ENCODE measurements at places on chromosomes 5 and 9.

DNA sequence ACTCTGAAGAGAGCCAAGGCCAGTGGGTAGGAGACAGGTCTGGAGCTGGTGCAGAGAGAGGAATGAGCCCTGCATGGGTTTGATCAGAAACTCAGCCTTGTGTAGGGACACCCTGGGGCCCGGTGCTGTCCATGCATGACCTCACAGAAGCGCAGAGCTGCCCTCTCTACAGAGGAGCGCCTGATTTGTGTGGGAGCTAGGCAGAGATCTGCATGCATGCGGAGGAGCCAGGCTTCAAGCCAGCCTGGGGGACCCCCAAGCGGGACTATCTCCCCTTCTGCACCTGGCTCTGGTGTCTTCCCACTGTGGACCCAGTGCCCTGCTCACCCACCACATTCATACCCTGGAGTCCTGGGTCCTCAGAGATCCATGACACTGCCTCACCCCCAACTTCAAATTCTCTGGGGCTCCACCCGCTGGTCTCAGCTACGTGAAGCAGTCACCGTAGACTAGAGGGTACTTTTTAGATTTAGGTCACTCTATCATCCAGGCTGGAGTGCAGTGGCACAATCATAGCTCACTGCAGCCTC lies 2.6 kb upstream of the LCN2 start:
- DNase-seq = no peak

- no peak for DNase-seq
Measured at GRCh38 chr5:125654392-125654791, 768.8 kb upstream of the GRAMD2B start.

- DNase-seq = no peak
Measured at GRCh38 chr9:127558581-127559246, 53.4 kb upstream of the STXBP1 start.

DNA sequence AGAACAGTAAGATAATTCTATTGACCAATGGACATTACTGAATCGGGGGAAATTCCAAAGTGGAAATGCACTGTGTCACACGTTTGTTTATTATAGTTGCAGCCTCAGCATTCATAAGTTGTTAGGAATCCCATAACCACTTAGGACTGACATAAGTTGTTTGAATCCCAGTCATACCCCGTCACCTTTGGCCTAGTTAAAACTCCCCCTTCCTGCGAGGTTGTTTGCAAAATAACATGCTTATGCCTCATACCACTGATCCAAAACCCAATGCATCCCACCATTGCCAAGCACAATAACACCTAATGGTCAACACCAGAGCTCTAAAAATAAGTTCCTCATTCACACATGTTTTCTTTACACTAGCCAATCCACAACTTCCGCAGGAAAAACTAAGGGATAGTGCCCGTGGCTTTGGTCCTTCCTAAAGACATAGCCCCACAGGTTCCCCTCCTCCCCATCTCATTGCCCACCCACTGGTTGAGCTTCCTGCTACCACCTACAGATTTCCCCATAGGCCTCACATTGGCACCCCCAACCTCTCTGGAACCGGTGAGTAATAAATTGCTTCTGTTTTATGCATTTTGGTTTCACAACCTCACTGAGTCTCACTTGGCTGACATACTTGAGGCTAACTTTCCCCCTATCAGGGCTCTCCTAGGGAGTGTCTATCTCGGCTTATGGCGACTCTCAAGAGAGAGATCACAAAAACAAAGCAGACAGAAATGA lies 42.3 kb upstream of the MUSK start:
- DNase-seq = no peak

DNA sequence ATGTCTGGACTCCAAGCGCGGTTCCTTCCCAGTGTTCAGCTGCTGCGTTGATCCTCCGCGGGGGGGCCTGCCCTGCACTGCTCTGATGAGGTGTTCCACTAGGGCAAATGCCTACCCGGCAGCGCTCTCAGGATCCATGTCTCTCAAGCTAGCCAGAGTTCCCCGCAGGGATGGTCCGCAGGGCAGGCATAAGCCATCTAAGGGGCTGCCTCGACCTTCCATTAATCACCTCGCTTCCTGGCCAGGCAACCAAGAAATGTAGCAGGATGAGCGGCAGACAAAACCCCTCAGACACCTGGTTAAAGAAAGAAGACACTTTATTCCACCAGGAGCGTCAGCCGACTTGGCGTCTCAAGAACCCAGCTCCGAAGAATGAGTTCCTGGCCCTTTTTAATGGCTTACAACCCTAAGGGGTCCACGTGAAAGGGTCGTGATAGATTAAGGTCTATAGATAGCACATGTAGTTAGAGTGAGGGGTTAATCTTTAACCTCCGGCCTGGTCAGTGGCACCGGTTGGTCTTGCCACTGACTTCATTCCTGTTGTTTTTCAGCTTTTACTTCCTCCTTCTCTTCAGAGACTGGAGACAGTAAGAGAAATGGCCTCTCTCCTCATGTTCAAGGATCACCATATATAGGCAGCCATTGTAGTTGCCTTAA lies 47.2 kb upstream of the COX7C start:
- DNase-seq = no peak

DNA sequence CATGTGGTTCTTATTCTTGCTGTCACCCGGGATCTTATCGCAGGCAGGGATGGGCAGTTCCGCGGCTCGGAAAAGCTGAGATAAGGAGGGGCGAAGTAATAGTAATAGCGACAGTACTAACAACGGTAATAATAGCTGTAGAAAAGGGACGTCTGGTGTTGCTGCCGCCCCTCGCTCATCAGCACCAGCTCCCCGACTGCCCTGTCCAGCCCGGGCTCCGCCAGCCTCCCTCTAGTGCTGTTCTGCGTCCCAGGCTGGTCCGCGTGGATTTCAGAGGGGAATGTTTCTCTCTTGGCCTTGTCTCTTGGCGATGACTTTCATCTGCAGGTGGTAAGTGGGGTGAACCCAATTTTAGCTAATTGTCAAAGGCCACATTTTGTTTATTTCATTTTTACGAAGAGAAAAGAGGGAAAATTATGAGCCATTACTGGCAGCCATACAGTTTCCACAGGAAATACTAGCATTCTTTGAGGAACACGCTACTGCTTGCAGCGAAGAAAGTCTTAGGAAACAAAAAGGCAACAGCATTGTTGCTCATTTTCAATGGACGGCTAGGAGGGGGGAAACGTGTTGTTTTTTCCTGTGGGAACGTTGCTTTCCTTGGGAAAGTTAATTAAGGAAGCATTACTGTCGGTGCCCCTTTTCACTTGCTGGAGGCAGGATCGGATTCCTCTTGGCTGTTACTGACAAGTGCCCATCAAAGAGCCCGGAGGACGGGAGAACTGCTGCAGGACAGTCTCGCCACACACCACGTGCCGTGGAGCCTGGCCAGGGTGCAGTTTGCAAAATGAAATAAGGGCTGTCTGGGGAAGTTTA lies 762 bp downstream of the SNCAIP start:
- no peak for DNase-seq

DNA sequence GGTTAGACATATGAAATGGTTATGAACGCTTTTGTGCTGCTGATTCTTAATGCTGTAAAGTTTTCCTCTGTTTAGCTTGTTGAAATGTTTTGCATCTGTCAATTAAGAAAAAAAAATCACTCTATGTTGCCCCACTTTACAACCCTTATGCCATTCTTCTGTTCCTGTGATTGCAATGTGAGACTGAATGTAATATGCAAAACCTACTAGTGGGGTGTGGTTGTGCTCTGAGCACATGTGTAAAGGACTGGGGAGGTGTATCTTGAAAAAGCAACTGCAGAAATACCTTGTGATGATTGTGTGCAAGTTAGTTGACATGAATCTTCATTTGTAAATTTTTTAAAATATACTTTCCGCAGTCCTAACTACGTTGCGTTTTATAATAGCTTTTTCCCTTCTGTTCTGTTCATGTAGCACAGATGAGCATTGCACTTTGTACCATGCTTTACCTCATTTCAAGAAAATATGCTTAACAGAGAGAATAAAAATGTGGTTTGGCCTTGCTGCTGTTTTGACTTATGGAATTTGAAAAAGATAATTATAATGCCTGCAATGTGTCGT lies 357.0 kb upstream of the PIK3R1 start:
- no peak for DNase-seq

DNA sequence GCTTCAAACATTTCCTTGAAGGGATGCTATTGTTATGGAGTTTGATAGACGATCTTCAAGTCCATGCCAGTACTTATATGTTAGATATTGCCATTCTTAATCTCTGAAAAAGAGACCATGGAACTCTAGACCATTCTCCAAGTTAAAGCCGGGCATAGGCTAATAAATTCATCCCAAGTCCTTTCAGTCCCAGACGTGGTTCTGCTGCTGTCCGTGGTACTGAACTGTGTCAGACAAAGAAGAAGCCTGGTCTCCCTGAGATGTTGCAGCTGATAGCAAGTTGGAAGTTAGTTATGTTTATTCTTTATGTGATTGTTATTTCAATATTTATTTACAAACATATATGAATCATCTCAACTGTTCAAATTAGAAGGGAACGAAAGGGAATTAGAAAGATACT lies 158.7 kb downstream of the NMUR2 start:
- DNase-seq = no peak

GRCh38 chr5:78638973-78639669 lies 9.5 kb downstream of the LHFPL2 start:
- no peak for DNase-seq

GRCh38 chr5:21654556-21654955 lies 1198.6 kb downstream of the CDH12 start:
- no peak for DNase-seq

- DNase-seq = no peak
Measured at GRCh38 chr5:11322133-11322532, 561.1 kb upstream of the DAP start.

DNA sequence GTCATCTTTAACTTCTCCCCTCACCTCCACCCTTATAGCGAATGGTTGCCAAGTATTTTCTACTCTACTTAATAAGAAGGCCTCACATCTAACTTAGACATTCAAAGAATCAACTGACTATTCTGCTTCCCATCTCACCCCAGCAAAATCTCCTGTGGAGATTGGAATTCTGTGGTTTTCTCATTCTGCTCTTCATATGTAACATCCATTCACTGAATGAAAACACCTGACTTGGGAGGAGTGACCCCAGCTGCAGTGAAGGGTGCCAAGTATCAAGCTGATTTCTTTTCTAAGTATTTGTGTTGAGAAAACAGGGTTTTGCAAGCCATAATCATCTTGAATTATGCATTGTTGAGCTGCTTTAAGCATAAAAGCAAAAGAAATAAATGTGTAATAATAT lies 42.5 kb upstream of the TAF1L start:
- DNase-seq = no peak

- no peak for DNase-seq
Measured at GRCh38 chr5:17438027-17438426, 60.0 kb upstream of the TAF11L2 start.

GRCh38 chr5:39158127-39158593 lies 61.2 kb downstream of the FYB1 start:
- no peak for DNase-seq

- DNase-seq = no peak
Measured at GRCh38 chr9:74610523-74611061, 113.5 kb downstream of the RORB start.

- no peak for DNase-seq
Measured at GRCh38 chr5:174189654-174190541, 144.4 kb downstream of the NSG2 start.

DNA sequence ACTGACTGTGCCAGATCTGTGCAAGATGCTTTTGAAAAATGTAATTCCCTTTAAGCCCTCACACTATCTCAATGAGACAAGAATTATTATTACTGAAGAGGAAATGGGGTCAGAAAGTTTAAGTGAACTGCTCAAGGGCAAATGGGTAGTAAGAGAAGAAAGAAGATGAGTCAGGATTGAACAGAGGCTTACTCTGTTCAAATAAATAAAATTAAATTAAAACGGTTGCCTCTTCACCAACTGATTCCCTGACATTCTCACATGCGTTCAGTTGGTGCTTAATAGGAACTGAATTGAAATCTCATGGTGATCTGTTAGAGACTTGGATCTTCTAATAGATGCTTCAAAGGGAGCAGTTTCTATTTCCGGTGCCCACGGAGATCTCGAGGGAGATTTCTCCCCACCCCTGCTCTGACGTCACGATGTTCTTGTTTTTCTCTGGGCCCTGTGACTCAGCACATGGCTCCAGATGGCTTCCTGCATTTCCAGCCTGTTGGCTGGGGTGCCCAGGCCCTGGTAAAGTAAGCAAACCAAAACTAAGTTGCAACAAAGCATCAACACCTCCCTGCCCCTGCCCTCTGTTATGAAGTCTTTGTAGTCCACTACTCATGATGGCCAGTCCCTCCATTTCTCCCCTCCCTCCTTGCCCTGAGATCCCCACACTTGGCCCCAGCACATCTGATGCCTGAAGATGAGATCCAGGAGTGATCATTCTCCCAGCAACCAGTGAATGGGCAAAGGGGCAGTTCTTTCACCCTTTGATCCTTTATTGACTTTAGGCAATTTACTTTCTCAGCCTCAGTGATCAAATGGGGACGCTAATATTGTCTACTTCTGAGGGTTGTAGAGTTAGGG lies 106.1 kb upstream of the CPEB4 start:
- peak; percentile 84 for DNase-seq

DNA sequence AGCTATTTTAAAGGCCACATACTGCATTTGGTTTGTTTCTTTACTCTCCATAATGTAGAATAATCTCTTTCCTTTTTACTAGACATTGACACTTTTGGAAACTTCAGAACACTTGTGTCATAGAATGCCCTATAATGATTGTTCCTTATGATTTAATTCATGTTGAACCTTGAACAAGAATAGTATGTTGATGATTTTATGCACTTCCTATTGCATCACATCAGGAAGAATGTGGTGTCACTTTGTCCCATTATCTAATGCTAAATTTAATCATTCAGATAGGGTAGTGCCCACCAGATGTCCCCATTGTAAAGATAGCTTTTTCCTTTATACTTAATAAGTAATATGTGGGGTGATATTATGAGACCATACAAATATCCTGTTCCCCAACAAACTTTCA lies 19.4 kb upstream of the DEPDC1B start:
- DNase-seq = no peak

- DNase-seq = no peak
Measured at GRCh38 chr9:84589542-84589941, 80.0 kb upstream of the NTRK2 start.

DNA sequence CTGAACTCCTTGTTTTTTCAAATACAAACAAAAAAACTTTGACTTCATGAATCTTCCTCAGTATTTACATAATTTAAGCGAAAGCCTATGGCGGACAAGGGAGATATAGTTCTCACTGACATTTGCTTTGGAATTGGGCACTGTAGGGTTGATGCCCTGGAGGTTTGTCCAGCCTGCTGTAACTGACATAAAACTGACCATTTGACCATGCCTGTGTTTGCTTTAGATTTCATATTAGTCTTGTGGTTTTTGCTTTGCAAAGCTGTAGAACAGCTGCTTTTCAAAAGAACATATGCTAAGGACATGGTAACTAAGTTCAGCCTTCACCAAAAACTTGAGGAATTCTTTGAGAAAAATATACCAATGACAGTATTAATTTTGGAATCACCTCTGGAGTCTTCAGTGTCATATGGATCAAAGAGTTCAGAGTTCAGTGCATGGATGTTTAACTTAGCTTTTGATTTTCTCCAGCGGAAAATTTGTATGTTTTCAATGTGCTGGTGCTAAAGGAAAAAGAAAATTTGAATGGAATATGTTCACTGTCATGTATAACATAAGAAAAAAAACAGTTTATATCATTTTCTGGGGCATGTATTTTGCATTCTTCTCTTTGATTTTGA lies 1013.1 kb downstream of the NR2F1-AS1 start:
- no peak for DNase-seq

Measured in CD4-positive, alpha-beta memory T cell (primary cell).